ENCODE measurements at places on chromosomes 4 and X. TPM values are rescaled to one million over a fixed set of nuclear protein-coding genes. Genes with fewer than 3 reads are reported as not detected.

Gene TMEM144
- 1.0 TPM for total RNA-seq

Gene ENPEP
- total RNA-seq: 0.94 TPM

Gene EFHC2
- not detected for total RNA-seq

- no peak for DNase-seq
Measured at GRCh38 chr4:152620915-152621314, 58.9 kb downstream of the TMEM154 start.

DNA sequence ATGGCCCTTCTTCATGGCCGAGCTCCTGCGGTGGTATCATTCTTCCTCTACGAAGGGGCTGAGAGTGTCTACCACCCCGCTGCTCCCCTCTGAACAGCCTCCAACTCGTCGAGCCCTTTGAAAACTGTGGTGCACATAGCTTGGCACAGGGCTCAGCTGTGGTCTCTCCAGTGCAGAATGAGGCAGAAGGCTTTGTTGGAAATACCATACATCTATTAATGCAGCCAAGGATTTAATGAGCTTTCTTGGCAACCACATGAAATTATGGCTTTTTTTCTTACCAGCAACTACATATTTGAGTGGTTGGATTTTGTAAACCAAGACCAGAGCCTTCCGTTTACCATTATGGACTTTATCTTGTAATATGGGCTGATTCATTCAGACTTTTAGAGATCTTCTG lies 61.7 kb upstream of the CBR4 start:
- DNase-seq: no peak

DNA sequence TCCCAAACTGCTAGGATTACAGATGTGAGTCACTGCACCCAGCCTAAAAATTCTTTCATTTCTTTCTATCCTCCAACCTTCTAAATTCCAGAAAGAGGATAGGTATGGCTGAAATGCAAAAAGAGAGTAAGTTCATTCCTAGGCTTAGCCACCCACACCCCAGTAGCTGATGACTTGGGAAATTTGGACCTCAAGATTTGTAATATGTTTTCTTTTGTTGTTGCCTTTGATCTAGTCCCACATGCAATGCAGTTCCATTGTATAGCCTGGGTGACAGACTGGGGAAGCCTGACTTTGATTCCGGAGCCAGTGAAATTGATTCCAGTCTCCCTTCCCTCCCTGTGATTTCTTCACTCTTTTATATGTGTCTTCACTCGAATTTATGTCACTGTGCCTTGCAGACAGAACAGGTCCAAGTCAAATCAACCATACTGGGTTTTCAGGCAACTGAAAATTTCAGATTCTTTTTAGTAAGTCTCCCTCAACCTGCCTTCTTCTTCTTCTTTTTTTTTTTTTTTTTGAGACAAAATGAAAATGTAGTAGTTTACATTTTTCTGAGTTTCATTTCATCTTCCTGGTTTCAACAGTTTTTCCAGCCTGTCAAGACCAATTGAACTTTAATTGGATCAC lies 176.2 kb upstream of the RBPJ start:
- no peak for DNase-seq

- no peak for DNase-seq
Measured at GRCh38 chrX:40100537-40101429, 3.0 kb upstream of the BCOR start.

DNA sequence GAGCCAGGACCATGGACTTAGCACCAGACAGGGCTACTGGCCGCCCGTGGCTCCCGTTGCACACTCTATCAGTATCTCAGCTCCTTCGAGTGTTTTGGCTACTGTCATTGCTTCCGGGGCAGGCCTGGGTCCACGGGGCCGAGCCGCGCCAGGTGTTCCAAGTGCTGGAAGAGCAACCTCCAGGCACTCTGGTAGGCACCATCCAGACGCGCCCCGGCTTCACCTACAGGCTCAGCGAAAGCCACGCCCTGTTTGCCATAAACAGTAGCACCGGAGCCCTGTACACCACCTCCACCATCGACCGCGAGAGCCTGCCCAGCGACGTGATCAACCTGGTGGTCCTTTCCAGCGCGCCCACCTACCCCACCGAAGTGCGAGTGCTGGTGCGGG lies 1.6 kb downstream of the FAT4 start:
- no peak for DNase-seq

DNA sequence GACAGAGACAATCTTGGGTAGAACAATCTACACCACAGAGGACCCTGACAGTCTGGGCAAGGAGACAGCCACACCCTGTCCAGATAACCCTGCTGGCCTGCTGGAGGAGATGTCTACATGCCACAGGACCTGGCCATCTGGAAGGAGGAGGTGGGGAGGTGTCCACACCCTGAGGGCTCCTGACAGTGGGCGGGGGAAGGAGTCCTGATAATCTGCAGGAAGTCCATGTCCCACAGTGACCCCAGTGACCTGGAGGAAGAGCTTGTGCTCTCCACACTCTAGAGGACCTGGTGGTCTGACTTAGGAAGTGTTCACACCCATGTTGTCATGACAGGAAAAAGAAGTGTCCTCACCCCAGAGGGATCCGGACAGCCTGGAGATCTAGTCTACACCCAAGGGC lies 5.5 kb downstream of the SUV39H1 start:
- DNase-seq: no peak

DNA sequence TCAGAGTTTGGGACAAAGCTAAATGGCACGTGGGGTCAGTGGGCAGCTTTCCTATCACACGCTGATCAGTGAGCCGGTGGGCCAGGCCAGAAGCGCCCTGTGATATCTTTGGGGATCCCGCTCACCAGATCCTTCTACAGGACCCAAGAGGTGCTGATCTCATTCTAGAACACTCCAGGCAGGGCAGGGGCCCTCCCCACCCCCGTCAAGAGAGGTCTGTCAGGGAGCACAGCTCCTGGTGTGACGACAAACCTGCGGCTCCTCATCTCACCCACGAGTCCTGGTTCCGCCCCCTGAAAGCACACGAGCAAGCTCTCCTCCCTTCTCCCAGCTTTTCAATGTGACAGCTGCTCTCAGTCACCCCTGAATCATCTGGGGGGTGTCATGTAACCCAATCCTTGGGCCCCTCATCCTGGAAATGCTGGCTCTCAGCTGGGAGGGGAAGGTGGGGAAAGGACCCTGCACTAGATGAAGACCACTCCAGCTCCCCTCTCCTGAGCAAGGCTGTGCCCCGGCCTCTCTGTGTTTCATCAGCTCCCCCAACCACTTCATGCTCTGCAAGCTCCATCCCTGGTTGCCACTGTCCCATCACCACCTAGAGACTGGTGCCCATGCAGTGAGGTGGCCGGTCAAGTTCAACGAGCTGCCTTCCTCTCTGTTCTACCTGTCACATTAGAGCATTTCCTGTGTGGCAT lies 4.6 kb downstream of the HCFC1 start:
- no peak for DNase-seq

DNA sequence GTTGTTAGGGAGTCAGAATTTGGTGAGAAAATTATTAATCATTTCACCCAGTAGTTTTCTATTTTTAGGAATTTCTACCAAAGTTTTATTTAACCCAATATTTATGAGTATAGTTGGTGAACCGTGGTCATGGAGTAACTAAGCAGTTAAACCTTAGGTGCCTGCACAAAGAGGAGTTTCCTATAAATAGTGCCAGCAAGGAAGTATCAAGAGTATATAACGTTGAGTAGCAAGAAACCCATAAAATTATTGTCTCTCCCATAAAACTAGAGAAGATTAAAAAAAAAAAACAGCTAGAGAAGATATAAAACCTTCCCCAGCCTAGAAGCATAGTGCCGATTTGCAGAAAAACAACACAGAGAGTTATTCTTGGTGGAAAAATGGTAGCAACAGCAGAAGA lies 158.9 kb downstream of the PRDM5 start:
- no peak for DNase-seq

DNA sequence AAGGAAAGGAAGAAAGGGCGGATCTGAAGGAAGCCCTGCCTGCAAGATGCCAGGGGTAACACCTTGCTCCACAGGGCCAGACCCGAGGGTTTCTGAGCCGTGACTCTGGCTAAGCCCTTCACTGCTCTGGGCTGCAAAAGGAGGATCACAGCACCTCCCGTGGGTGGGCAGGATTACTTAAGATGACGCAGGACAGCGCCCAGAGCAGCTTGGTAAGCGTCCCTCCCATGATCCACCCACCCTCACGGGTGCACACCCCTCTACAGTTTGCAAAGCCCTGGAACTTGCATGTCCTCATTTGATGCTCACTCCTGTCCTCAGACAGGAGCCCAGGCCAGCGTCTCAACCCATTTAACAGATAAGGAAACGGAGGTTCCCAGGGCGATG lies 64.9 kb downstream of the CRMP1 start:
- no peak for DNase-seq

DNA sequence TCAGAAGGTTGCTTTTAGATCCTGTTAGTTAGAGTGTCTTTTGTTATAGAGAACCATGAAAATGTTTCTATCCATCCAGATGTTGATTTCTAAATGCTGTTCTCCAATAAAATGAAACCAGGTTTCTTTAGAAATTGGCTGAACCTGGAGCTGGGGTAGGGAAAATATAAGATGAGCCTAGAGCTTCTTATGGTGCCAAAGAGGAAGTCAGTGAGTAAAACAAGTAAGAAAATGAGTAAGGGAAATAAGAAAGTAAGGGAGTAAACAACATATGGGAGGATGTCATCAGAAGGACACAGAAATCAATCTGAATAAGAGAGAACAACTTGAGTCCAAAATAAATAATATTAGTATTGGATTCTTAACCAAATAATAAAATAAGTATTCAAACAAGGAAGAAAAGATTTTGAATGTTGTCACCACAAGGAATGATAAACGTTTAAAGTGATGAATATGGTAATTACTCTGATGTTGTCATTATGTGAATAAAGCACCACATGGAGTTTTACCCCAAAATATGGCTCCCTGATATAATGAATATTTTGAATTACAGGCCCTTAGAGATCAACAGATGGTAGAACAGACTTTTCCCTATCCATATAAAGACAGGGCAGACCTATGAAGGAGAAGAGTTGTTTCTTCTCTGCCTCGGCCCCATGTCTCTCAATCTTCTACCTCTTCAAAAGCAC lies 506.1 kb downstream of the IL15 start:
- DNase-seq: no peak

All from osteocyte (in vitro differentiated cells).